Neural progenitor cell (in vitro differentiated cells): ENCODE measurements at places on chromosomes 13 and 19.
A peak's percentile ranks its signal among the peaks of the same experiment; 100 is the strongest.

DNA sequence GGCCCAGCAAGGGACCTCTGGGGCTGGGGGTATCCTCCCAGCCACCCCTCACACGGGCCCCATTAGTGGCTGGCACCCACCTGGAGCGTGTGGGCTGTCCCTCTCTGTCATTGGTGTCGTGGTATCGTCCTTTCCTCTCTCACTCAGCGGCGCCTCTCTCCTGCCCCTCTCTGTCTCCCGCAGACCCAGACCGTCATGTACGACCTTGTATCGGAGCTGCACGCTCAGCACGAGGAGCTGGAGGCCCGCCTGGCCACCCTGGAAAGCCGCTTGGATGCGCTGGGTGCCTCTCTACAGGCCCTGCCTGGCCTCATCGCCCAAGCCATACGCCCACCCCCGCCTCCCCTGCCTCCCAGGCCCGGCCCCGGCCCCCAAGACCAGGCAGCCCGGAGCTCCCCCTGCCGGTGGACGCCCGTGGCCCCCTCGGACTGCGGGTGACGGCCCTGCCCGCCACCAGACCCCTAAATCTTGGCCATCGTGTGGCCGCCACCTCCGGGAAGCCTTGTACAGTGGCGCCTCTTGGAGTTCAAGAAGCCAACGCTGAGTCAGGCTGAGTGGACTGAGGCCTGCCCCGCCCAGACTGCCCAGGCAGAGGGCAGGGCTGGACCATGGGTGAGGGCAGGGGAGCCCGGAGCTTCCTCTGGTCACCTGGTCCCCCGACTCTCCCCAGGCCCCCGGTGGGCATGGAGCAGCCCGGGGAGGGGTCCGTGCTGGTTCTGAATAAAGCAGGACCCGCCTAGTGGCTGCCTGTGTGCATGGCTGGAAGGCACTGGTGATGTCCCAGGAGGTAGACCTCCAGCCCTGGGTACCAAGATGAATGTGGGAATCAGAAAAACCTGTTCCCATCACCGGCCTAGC is 9.8 kb upstream of the ARRDC2 start:
- peak; percentile 43 for DNase-seq

DNA sequence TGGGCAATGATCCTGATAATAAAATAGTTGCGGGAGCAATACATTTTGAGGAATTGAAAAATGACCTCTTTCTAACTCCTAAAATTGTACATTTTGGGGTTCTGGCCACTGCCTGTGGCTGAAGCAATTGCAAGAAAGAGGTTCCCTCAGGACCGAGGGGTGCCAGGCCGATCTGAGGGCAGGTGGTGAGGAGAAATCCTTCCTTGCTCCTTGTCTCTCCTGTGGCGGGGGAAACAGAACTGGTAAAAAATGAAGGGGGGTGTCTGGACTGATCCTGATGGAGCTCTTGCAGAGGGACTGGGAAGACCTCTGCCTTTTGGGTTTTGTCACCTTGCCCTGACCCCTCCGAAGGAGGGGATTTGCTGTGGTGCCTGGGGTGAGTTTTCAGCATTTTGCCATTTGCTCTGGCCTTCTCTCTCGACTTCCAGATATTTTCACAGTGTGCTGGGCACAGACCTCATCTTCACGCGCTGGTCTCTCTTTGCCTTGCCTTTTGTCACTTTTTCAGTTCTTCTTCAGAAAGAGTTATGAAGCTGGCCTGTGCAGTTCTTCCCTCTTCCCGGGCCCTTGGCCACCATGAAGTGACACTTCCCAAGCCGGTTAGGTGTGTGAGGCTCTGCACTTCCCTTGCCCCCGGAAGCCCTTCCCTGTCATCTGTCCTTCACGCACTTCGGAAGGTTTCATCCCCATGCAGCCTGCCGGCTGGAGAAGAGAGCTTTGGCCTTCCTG is 22.2 kb downstream of the NFIX start:
- DNase-seq = no peak

GRCh38 chr13:65600702-65601101 is 1629.4 kb downstream of the PCDH9 start:
- DNase-seq = no peak

DNA sequence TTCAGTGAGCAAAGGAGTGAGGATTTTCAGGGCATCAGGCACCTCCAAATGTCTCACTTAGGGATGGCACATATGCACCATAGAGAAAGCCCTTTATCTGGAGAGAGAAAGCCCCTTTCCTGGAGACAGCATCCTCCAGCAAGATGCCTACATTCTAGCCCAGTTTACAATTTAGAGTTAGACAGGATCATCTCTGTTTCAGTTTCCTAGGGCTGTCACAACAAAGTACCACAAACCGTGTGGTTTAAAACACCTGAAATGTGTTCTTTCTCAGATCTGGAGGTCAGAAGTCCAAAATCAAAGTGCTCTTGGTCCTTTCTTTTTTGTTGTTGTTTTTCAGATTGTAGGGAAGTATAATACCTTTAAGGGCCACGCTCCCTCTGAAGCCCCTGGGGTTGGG is 61.8 kb downstream of the MBNL2 start:
- no peak for DNase-seq

DNA sequence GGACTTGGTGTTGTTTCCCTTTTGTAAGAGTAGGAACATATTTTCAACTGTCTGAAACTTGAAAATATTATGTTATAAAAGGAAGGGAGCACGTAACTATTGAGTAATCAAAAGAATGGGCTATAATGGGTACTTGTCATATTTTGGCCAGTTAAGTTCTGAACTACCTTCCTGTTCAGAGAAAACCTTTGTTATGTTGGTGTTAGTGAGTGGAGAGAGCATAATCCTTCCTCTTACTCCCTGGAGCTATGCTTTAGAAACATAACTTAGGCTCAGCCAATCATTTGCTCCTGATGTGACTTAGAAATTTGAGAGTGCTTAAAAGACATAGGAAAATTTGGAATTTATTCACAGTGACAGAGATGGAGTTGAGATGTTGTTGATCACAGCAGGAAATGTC is 482.5 kb upstream of the SPRY2 start:
- DNase-seq = no peak

DNA sequence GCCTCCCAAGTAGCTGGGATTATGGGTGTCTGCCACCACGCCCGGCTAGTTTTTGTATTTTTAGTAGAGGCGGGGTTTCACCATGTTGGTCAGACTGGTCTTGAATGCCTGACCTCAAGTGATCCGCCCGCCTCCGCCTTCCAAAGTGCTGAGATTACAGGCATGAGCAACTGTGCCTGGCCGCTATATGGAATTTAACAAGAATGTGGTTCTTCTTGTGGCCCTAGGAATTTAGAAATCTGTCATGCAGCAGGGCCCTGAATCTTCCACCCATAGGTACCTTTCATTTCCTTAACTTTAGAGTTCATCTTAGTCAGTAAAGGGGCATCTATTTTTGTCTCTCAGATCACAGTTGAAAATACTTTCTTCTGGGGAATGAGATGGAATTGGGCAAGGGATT is 25.6 kb upstream of the NDFIP2 start:
- no peak for DNase-seq
